ENCODE measurements at places on chromosomes 16 and 17.
A peak's percentile ranks its signal among the peaks of the same experiment; 100 is the strongest.

GRCh38 chr17:22270381-22270780 is 578.1 kb downstream of the KCNJ18 start:
- no peak for DNase-seq

GRCh38 chr17:4631836-4632580 is 9.5 kb downstream of the ALOX15 start:
- DNase-seq = no peak

DNA sequence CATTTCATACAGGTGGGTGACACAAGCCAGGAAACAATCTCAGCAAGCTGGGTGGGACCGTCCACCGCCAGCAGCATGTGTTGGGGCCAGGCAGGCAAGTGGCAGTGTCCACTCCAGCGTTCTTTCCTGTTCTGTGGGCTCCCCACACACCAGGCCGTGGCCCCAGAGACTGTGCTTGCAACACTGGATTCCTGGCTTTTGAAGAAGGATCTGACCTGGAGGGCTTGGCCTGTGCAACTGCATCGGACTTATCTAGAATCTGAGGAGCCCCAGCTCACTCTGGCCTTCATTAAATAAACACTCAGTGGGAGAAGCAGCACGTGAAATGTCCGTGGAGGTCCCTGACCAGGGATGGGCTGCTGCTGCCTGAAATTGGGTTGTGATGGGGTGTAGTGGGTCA is 3.2 kb downstream of the KSR1 start:
- no peak for DNase-seq

GRCh38 chr17:37211136-37211535 is 164.6 kb upstream of the C17orf78 start:
- DNase-seq = no peak

GRCh38 chr17:81120149-81120484 is 45.2 kb upstream of the PVALEF start:
- no peak for DNase-seq

DNA sequence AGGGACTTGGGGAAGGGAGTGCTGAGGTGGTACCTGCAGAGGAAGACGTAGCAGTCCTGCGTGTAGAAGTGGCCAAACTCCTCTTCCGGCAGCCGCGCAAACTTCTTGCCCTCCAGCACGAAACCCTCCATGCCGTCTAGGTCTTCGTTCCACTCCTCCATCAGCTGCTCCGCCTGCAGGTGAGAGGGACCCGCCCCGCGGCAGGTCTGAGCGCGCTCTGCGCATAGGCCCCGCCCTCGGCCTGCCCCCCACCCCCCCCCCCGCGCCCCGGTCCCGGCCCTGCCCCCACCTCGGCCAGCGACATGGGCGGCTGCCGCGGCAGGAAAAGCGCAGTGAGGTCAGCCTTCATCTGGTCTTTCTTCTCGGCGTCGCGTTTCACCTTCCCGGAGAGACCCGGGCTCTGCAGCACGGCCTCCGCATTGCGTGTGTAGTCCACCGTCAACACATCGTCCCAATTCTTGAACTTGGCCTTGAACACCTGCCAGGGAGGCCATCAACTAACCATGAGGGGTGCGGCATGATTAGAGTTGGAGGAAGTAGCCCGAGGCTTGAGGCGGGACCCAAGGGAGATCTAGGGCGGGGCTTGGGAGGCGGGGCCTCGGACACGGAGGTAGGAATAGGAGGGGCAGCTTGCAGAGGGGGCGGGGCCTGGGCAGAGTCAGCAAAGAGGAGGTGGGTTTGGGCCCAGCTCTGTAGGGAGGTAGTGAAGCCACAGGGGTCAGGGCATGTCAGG is 11.5 kb downstream of the FLII start:
- no peak for DNase-seq

GRCh38 chr17:69717214-69717613 is 302.7 kb downstream of the MAP2K6 start:
- no peak for DNase-seq

- no peak for DNase-seq
Observed at GRCh38 chr17:61642768-61643167, 51.7 kb upstream of the NACA2 start.

- no peak for DNase-seq
Observed at GRCh38 chr16:81625544-81626153, 153.4 kb upstream of the PLCG2 start.

GRCh38 chr16:52470585-52470984 is 76.4 kb downstream of the TOX3 start:
- no peak for DNase-seq

GRCh38 chr16:51416926-51417325 is 265.9 kb upstream of the SALL1 start:
- no peak for DNase-seq

GRCh38 chr16:23072769-23073549 is 76.3 kb downstream of the USP31 start:
- no peak for DNase-seq

- no peak for DNase-seq
Observed at GRCh38 chr17:35796942-35797341, 1.5 kb upstream of the MMP28 start.

GRCh38 chr16:86532526-86532815 is 22.1 kb downstream of the FOXF1 start:
- DNase-seq = no peak

GRCh38 chr17:44967026-44967906 is 837 bp downstream of the C1QL1 start:
- no peak for DNase-seq

DNA sequence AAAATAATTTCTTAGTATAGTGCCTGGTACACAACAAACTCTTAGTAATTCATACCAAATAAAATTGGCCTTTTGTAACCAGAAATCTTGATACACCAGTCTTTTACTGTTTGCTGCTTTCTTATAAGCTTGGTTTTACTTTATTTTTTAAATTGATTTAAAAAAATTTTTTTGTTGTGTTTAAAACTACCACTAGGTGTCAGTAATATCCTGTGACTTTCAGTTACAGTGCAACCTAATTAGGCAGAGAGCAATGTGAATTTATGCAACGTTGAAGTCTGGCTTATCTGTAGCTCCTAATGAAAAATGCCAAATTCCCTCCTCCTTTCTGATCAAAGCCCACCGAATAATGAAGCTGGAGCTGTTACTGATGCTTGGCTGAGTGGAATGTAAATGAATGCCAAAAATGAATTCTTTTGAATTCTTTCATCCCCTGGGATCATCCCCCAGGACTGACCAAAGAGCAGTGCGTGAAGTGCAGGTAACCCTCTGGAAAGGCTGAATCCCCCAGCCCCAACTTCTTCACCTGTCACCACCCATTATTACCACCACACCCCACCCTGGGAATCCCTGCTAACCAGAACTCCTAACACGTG is 3.8 kb downstream of the ERCC4 start:
- no peak for DNase-seq

GRCh38 chr16:73951481-73951880 is 345.1 kb upstream of the PSMD7 start:
- no peak for DNase-seq

DNA sequence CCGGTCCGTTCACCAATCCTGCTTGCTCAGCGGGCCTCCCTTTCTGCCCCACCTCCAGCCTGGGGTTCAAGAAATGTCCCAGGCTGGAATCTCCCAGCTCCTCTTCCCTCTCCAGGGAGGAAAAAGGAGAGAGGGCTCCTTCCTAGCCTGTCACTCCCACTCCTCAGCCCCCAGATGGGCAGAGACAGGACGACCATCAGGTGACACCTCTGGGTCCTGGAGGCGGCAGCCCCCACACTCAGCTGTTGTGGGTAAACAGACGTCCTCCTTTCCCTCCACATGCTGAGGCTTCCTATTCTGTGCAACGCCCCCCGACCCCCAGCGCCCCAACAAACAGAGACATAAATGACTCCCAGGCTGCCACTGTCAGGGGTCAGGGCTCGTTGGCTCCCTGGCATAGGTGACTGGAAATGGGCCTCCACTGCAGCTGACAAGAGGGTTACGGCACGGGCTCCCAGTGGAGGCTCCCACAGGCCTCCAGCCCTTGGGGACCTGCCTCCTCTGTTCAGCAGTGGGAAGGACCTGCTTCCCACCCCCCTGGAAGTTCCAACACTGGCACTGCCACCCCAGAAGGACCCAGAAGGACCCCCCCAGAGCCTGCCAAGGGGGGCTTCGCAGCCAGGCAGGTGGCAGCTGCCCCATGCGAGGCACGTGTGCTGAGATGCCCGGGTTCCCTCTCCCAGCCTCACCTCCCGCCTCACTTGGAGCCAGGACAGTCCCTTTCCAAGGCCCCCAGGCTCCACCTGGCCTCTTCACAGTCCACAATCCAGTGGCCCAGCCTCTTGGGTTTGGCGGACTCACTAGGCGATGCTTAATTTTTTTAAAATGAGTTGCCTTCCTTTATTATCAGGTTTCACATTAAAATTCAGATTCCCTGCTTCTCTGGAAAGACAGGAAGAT is 232.3 kb downstream of the KATNIP start:
- no peak for DNase-seq

GRCh38 chr17:75927286-75927922 is 13.4 kb downstream of the FBF1 start:
- no peak for DNase-seq

DNA sequence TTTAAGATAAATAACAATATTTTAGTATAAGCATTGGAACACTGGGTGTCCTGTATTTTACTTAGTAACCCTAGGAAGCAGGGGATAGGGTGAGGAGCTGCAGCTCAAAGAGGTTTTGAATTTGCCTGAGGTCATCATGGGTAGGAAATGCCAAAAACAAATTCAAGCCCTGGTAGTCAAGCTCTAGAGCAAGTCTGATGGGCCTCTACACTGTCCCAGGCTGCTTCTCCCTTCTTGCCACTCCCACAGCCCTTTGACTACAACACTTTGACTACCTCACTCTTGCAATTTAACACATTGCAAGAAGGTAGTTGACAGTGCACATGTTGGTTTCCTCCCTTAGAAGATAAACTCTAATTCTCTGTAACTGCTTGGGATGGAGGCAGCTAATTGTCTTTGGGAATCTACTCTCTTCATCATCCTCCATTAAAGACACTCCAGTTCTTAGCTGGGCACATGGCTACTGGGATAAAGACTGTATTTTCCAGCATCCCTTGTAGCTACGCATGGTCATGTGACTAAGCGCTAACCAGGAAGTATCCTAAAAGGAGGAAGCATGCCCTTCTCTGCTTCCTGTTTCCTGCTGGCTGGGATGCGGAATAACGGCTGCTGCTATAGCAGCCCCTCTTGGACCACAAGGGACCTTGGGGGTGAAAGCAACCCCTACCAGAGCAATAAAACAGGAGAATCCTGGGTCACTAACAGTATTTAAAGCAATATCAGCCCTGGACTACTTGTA is 30.7 kb upstream of the SSTR2 start:
- DNase-seq = no peak

DNA sequence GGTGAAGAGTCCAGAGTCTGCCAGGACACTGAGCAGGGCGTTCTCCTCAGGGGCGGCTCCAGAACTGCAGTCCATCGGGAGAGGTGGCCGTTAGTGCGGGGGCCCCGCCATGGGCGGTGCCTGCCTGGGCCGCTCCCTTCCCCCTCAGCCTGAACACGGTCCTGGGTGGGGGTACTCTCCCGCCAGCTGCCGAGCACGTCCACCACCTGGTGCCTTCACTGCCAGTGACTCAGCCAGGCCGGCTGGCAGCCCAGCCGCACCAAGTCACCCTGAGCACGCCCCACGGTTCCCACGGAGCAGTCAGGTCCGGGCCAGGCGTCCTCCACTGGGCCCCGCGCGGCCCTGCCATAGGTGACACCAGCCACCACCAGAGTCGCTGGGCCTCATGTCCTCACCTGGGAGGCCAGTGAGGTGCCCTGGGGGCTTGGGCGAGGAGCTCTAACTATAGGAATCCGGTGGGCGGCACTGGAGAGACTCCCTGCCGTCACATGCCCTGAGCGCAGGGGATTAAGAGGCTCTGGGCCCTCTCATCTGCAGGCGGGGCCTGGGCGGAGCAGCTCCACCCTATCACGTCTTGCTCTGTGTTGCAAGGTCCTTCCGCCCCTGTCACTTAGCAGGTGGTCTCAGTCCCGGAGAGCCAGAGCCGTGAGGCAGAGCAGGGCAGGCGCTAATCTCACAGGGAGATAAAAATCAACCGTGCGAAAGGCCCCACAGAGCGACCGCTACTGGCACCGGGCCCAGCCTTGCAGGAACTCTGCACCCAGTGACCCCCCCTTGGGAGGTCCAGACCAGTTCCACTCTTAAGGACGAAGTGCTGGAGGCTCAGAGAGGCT is 14.3 kb downstream of the PIEZO1 start:
- DNase-seq = no peak

- DNase-seq = no peak
Observed at GRCh38 chr16:79533292-79533691, 67.2 kb downstream of the MAF start.

DNA sequence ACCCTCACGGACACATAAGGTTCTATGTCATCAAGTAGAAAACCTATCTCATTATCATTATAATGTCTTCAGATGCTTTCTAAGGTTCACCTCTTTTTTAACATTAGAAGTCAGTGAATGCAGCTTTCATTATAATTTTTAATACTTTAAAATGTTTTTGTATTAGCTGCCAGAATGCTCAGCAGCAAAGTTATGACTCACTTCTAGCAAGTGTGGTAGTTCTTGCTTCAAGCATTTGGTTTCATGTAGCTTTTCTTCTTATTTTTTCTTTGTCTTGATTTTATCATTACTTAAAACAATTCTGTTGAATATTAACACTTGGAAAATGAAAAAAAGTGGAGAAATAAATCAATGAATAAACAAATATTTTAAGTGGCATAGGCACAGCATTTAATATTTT is 23.4 kb downstream of the LPCAT2 start:
- no peak for DNase-seq

GRCh38 chr17:8185582-8186445 is 4.2 kb downstream of the BORCS6 start:
- DNase-seq = peak; percentile 84

- DNase-seq = no peak
Observed at GRCh38 chr17:77379832-77380231, 239.1 kb downstream of the SEC14L1 start.

All from CD4-positive, alpha-beta memory T cell (primary cell).